Activated CD4-positive, alpha-beta memory T cell treated with anti-CD3 and anti-CD28 coated beads, Interleukin-2, amount 10 ng/mL, durations not matched to agents 7 days and 5 days (primary cell): ENCODE measurements at places on chromosomes 6 and 20. TPM values are rescaled to one million over a fixed set of nuclear protein-coding genes. Genes with fewer than 3 reads are reported as not detected.
A peak's percentile ranks its signal among the peaks of the same experiment; 100 is the strongest.

DNA sequence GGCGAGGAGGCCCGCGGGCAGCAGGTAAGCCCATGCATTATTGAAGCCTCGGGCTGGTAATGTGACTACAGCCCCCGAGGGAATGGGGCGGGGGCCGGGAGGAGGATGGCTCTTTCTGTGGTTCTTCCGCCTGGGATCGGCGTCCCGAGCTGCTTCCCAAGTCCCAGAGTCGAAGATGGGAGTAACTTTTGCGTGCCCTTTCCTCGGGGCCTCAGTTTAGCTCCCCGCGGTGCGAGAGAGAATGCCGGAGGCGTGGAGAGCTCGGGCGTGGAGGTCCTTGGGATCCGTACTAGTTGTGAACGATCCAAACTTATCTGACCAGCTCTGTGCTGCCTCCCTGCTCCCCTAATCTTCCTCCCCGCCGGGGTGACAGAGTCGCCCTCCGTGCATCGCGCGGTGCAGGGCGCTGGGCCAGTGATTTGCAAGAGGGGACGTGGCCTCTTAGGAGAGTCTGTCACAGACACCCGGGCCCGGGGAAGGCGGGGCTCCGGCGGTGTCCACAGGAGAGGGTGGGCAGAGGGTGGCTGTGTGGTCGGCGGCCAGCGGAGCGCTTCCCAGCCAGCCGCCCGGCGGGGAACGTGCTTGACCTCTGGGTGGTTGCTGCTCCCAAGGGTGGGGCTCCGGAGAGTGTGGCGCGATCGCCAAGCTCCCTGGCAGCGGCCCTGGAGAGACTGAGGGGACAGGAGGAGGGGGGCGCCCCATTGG lies 815 bp downstream of the UTRN start:
- H3K27me3 ChIP-seq, result peaks cover 23% of the 10 kb centered on the region
- H3K4me1 ChIP-seq, result peaks cover 24% of the 10 kb centered on the region
- no peaks in the 10 kb centered on the region for H3K36me3 ChIP-seq
- peak; percentile 32 for DNase-seq
- peak overlapping the region; percentile 89 for H3K4me3 ChIP-seq

Gene MUC21
- total RNA-seq, result not detected

- H3K4me1 ChIP-seq, result peaks cover 1% of the 10 kb centered on the region
- DNase-seq, result no peak
- H3K36me3 ChIP-seq, result no peaks in the 10 kb centered on the region
- no peak overlapping the region for H3K4me3 ChIP-seq
Observed at GRCh38 chr6:145621776-145622175, 113.5 kb downstream of the EPM2A start.

GRCh38 chr6:14277405-14277930 lies 159.9 kb downstream of the CD83 start:
- no peaks in the 10 kb centered on the region for H3K27me3 ChIP-seq
- H3K27ac ChIP-seq, result peak overlapping the region; percentile 93
- H3K4me1 ChIP-seq, result peaks cover 33% of the 10 kb centered on the region
- peaks cover 2% of the 10 kb centered on the region for H3K36me3 ChIP-seq

Gene MACROD2
- not detected for total RNA-seq

- H3K27me3 ChIP-seq, result peaks cover 4% of the 10 kb centered on the region
- H3K4me3 ChIP-seq, result no peak overlapping the region
- no peak overlapping the region for H3K27ac ChIP-seq
- H3K4me1 ChIP-seq, result peaks cover 2% of the 10 kb centered on the region
- no peaks in the 10 kb centered on the region for H3K36me3 ChIP-seq
Observed at GRCh38 chr6:34518669-34519365, 37.3 kb downstream of the SPDEF start.

Gene PBOV1
- total RNA-seq, result not detected

Gene HLA-DOB
- 2.2 TPM for total RNA-seq

Gene RCAN2
- total RNA-seq, result 3.1 TPM

DNA sequence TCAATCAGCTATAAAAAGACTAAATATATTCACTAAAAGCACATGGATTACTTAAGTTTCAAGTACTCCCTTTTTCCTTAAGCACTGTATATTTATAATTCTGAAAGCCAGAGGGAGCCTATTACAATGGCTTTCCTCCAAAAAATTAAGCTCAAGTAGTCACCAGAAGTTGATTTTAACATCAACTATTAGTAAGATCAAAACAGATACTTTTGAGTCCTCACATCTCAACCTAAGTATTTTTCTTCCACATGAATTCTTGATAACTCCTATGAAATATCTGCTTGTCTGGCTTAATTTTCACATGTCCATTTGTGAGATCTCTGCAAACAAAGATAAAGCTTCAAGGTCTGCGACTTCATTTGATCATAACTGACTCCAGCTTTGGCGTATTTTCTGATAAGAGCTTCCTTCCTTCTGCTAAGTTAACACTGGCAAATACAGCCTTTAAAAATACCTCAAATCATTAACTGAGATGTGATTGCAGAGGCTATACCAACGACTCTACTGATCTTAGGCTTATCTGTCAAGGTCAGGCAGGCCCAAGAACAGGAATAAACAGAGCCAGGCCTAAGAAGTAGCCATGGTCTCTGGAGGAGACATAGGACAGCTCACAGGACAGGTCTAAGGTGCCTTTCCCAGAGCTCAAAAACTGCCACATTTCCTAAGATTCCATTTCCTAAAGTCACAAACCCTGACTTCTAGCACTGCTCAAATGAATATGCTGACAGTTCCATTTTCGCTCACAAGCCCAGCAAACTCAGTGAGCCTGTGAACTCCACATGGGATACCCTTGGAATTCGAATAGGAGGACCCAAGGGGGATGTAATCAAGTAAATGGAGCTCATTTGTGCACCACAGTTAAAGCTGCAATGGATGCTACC lies 10.0 kb downstream of the SNX5 start:
- no peak for DNase-seq
- peaks cover 78% of the 10 kb centered on the region for H3K36me3 ChIP-seq
- no peaks in the 10 kb centered on the region for H3K27me3 ChIP-seq
- H3K27ac ChIP-seq, result peak overlapping the region; percentile 83
- no peak overlapping the region for H3K4me3 ChIP-seq

GRCh38 chr6:10409731-10410206 lies 5.1 kb downstream of the TFAP2A start:
- H3K4me1 ChIP-seq, result peaks cover 40% of the 10 kb centered on the region
- peak overlapping the region; percentile 85 for H3K4me3 ChIP-seq
- no peak for DNase-seq
- H3K36me3 ChIP-seq, result peaks cover 36% of the 10 kb centered on the region
- H3K27ac ChIP-seq, result no peak overlapping the region
- peaks cover 86% of the 10 kb centered on the region for H3K27me3 ChIP-seq

DNA sequence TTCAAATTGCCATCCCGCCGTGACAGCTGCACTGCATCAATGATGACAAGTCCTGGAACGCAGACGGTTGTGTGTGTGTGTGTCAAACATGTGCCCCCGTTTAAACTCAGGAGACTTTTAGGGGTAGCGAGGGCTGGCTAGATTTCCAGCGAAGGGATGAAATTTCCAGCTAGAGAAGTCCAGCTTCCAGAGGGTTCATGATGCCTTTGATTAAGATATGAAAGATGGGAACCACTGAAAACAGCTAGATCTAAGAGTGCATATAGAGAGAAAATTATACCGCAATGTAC lies 644 bp downstream of the KIZ start:
- peak overlapping the region; percentile 88 for H3K4me3 ChIP-seq
- peak overlapping the region; percentile 64 for H3K27ac ChIP-seq
- H3K36me3 ChIP-seq, result no peaks in the 10 kb centered on the region
- H3K4me1 ChIP-seq, result peaks cover 31% of the 10 kb centered on the region
- DNase-seq, result no peak

GRCh38 chr6:48229841-48230240 lies 118.8 kb upstream of the PTCHD4 start:
- H3K36me3 ChIP-seq, result no peaks in the 10 kb centered on the region
- H3K27me3 ChIP-seq, result no peaks in the 10 kb centered on the region
- H3K27ac ChIP-seq, result no peak overlapping the region
- no peak for DNase-seq

Gene HLA-DQA2
- not detected for total RNA-seq

DNA sequence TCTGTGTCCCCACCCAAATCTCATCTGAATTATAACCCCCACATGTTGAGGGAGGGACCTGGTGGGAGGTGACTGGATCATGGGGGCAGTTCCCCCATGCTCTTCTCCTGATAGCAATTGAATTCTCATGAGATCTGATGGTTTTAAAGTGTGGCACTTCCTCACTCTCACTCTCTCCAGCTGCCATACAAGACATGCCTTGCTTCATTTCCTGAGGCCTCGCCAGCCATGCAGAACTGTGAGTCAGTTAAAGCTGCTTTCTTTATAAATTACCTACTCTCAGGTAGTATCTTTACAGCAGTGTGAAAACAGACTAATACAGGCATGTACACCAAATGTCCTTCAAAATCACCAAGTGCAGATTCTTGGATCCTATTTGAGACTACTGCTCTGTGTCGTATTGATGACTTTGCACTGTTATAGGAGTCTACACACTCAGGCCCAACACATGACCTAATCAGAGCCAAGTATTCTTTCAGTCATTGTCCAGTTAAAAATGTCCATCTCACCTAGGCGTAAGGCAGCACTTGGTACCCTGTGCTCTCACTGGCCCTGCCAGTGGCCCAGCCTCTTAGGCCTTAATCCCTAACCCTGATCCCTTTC lies 52.8 kb upstream of the UST start:
- H3K27me3 ChIP-seq, result no peaks in the 10 kb centered on the region
- H3K4me1 ChIP-seq, result no peaks in the 10 kb centered on the region
- DNase-seq, result no peak
- no peak overlapping the region for H3K27ac ChIP-seq

DNA sequence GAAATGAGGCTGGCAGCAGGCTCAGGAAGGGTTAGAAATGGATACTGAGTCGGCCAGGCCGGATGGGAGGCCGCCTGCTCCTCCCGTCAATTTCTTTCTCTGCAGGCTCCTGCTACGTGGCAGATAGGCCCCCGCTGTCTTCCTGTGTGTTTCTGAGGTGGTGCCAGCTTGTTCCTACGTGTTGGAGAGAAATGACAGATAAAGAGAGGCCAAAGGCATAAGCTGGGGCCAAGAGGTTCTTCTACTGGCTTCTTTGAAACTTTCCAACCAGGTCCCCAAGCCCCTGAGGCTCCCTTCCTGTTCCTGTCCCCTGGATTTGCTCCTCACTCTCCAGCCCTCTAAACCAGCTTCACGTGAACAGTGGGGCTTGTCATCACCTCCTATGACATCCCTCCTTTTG lies 76.8 kb downstream of the TCP11 start:
- H3K4me1 ChIP-seq, result peaks cover 13% of the 10 kb centered on the region
- no peaks in the 10 kb centered on the region for H3K36me3 ChIP-seq
- no peak overlapping the region for H3K27ac ChIP-seq
- no peak overlapping the region for H3K4me3 ChIP-seq

GRCh38 chr6:77424761-77425160 lies 38.5 kb downstream of the HTR1B start:
- DNase-seq, result no peak
- H3K27ac ChIP-seq, result no peak overlapping the region
- no peaks in the 10 kb centered on the region for H3K36me3 ChIP-seq

- no peak for DNase-seq
- H3K27me3 ChIP-seq, result no peaks in the 10 kb centered on the region
- H3K36me3 ChIP-seq, result peaks cover 77% of the 10 kb centered on the region
- peaks cover 86% of the 10 kb centered on the region for H3K4me1 ChIP-seq
Observed at GRCh38 chr20:17960927-17961586, 7.5 kb downstream of the SNX5 start.

Gene CCN6
- total RNA-seq, result not detected

Gene STX11
- 25.0 TPM for total RNA-seq

Gene MAVS
- 31.6 TPM for total RNA-seq

DNA sequence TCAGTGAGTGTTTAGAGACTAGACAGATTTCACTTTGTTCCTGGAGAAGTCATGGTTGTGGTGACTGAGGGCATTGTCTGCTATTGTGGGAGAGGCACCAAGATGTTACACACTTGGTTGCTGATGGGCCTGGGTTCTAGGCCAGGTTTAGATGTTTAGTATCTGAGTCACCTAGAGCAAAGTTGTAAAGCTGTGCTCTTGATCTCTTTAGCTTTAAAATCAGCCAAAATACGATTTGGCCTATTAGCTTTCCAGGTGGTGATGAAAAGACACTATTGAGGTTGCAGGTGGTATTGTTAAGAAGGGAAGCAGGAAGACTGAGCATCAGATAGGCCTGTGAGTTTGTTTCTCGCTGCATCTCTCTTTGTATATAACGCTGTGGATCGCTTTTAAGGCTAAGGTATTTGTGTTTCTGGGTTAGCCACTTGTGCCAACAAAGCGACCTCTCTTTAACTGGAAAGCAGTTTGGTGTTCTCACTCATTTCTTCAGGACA lies 48.6 kb downstream of the FOXO3 start:
- no peak overlapping the region for H3K27ac ChIP-seq
- no peak overlapping the region for H3K4me3 ChIP-seq
- H3K4me1 ChIP-seq, result no peaks in the 10 kb centered on the region
- H3K36me3 ChIP-seq, result peaks cover 3% of the 10 kb centered on the region

DNA sequence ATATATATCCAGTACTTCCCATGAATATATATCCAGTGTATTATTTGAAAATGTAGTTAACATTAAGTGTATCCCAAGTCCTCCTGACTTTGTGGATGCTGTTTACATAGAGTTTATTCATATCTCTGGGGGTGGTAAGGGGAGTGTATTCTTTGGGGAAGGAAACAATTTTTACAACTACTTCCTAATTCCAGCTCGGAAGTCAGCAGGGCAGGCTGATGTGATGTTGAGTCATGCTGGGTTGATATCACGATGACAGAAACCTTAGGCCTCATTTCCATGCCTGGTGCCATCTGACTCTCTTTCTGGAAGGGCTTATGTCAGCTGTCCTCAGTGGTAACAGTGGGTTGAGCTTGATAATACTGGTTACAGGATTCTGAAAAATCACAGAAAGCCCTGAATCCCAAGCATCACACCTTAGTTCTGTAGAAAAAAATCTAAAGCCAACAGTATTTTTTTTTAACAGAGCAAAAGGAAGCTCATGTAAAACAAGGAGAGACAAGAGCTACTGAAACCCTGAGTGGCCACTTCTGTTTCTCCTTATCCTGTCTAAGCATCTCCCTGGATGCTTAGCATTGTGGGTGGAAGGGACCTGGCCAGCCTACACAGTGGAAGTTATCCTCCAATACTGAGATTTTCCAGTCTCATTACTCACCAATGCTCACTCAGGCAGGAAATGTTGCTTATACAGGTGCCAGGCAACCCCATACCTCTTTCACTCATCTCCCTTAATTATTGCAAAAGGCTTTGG lies 75.2 kb upstream of the IYD start:
- H3K27me3 ChIP-seq, result peaks cover 10% of the 10 kb centered on the region
- H3K4me1 ChIP-seq, result no peaks in the 10 kb centered on the region
- DNase-seq, result no peak
- H3K4me3 ChIP-seq, result no peak overlapping the region
- no peaks in the 10 kb centered on the region for H3K36me3 ChIP-seq

- H3K4me1 ChIP-seq, result peaks cover 26% of the 10 kb centered on the region
- peak overlapping the region; percentile 82 for H3K27ac ChIP-seq
- H3K27me3 ChIP-seq, result no peaks in the 10 kb centered on the region
Observed at GRCh38 chr20:63273635-63274380, 1.2 kb downstream of the ARFGAP1 start.

DNA sequence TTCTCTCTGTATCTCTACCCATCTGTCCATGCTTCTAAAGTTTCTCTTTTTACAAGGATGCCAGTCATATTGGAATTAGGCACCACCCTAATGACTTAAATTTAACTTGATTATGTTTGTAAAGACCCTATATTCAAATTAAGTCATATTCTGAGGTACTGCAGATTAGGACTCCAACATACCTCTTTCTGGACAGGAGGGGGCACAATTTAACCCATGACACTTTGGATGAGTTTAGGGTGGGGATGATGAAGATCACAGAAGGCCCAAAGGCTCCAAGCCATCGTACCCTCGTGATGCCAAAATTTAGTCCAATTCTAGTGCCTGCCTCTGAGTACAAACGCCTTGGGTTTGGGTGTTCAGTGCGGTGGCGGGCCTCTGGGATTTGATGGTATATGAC lies 15.0 kb upstream of the NKX2-2 start:
- H3K27ac ChIP-seq, result no peak overlapping the region
- H3K27me3 ChIP-seq, result peaks cover 68% of the 10 kb centered on the region
- H3K36me3 ChIP-seq, result no peaks in the 10 kb centered on the region
